ENCODE measurements at places on chromosomes 2 and 18.

DNA sequence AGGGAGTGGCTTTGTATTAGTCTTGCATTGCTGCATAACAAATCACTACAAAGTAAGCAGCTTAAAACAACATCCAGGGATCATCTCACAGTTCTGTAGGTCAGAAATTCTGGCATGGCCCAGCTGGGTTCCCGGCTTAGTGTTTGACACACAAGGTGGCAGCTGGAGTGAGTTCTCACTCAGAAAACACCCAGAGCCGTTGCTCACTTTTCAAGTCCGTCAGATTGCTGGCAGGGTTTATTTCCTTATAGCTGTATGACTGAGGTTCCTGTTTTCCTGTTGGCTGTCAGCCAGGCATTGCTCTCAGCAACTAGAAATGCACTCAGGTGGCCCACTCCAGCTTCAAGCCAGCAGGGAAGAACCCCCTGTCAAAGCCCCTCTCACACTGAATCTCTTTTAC, 324.1 kb downstream of the CCDC178 start:
- peak; percentile 56 for DNase-seq

GRCh38 chr2:12704378-12704777, 12.4 kb upstream of the TRIB2 start:
- DNase-seq = no peak

DNA sequence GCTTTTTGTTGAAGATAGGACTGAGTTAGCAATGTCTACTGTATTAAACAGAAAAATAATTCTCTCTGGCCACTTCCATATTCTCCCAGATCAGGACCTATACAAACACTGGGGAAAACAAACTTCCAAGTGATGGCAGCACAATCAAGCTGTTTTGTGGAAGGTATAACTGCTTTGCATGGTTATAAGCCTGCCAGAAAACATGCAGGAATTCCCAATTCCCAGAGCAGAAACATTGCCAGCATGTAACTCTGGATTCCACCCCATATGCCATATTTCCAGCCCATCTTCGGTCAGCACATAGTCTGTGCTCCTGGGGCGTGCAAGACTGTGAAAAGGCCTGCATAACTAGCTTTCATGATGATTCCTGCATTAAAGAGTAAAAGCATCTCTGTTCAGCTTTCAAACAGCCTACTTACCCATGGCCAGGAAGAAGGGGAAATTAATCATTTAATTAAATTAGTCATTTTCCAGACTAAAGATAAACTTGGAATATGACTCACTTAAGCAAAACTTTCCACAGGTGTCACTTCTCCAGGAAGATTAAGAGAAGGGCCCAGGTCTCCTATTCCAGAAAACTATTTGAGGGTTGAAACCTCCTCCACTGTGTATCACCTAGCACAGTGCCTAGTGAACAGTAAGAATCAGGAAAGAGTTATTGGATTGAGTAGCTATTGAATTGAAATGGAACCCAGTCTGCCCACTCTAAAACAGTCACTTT, 280.5 kb downstream of the NRXN1 start:
- no peak for DNase-seq

DNA sequence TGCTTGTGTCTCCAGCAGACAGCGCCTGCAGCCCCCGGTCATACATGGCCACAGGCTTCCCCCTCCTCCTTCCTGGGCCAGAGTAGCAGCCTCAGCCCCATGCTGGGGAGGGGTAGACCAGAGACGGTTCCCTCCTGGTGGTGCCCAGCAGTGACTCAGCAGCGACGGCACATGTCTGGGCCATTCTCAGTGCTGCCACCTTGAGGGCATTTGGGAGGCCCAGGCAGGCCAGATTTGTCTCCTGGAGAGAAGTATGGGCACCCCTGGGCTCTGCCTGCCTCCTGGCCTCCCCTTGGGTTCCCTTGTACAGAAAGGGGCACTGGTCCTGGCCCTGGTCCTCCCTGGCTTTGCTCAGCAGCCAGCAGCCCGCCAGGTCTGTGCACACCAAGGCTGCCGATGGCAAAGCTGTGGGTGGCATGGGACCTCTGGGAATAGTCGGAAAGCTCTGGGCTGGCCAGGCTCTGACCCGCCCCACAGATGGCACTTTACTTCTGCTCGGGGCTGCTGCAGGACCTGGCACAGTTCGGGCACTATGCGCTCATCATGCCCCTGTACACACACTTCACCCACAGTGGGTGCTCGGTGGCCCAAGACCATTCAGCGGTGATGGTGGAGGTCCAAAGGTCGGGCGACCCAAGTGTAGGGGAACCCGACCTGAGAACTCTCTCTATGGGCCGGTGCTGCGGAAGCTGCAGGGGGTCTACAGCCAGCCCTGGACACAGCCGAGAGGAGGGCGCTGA, 11.4 kb upstream of the ALPI start:
- peak; percentile 34 for DNase-seq

DNA sequence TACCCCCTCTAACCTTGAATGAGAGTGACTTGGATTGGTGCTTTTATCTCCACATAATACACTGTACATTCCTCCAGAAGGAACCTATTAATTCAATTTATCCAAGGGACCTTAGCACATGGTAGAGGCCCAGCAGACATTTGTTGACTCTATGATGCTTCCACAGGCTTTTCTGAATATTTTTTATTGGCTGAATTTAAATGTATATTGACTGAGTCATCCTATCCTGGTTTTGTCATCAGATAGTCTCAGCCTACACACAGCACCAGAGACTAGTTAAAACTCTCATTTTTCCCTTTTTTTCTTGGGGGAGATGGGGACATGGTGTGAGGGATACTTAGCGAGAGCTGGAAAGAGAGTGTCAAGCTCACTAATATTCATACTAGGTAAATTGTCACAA, 101.6 kb downstream of the LRRC30 start:
- DNase-seq = no peak

All from astrocyte of the spinal cord (primary cell).